Foreskin keratinocyte (primary cell): ENCODE measurements at places on chromosomes 2 and 18. TPM values are rescaled to one million over a fixed set of nuclear protein-coding genes. Genes with fewer than 3 reads are reported as not detected.

The AP1S3 gene
- total RNA-seq: 19.2 and 30.9 TPM in 2 replicates

The RUFY4 gene
- total RNA-seq: not detected in 2 replicates

DNA sequence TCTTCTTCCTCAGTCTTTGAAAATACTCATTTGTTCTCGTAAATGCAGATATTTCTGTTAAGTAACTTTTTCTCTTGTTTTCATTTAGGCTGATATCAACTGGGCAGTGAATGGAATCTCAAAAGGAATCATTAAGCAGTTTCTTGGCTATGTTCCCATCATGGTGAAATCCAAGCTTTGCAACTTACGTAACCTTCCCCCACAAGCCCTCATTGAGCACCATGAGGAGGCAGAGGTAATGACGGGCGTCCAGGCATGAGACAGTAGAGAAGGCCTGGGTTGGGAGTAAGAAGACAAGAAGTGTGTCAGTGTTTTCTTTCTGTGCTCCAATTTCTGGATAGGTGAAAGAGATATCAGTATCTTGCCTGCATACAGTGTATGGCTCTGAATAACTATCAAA, 5.1 kb downstream of the POLR1B start:
- DNase-seq: no peak

DNA sequence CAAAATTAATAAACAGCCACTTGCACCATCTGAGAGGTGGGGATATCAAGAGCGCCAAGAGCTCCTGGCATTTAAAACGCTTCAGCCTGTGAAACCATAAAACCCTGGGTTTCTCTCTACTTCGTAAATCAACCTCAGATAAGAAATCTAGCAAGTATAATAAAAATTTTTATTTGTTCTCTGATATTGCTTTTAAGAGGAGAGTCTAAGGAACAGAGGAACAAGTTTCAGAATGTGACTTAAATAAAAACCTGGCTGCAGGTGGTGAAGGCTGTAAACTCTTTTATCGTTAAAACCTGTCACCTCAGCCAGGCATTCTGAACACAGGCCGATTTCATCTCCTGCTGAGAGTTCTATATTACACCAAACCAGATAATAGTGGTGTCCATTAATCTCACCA, 9.9 kb downstream of the DYTN start:
- no peak for DNase-seq

DNA sequence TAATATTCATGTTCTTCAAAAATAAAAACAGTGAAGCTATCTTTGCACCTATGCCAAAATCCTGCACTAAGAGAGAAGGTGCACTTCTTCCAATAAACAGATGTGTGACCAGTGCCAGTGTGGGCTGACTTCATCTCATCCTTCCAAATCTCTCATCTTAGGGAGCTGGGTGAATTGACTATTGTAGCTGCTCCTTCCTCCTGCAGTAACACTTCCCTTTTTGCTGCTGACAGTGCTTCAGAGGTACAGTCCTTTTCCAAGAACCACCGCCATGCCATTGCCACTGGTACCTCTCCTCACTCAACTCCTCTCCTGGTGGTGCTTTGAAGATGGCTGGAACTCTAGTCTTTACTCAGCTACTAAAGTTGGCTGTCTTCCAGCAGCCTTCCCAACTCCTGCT, 42.1 kb upstream of the ARHGAP25 start:
- no peak for DNase-seq

DNA sequence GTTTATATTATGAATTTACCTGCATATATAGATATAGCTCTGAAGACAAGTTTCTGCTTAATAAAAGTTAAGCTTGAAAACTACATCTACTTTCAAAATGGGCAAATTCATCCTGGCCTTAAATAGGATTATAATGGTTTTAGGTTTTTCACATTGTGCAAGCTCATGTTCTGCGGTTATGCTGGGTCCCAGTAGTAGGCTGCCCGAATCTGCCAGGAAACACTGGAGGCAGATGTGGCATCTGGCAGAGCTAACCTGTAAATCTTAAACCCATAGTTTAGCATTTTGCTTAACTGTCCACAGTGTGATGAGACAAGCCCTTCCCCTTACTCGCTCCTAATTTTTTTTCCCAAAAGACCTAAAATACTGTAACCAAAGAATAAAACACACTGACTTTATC, 234.2 kb downstream of the TCF4 start:
- DNase-seq: no peak

DNA sequence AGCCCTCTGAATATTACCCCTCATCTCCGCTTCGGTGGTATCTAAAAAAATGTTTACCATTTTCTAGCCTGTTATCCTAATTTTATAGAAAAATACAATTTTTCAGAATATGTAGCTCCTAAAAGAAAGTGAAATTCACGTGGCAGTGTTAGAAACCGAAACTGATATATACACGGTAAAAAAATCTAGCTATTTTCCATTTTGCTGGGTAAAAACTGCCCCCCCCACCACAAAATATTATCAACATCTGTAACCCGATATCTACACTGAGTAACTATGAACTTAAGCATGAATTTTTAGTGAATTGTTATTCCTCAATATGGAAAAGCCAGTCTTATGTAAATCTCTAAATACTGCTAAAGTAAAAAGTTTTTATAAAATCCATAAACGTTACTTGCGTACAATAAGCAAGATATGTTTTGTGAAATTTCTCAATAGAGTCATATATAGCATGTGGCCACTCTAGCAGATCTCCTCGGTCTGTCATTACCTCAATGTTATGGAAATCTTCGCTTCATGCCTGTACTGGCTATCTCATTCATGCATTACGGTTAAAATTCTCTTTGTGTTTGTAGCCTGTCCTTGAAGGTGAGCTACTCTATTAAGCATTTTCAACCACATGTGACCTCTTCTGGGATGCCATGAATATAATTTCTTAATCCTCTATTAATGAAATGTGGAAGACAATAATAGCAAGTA, 524.2 kb downstream of the TRIB2 start:
- no peak for DNase-seq

The REG3G gene
- total RNA-seq: not detected in 2 replicates

DNA sequence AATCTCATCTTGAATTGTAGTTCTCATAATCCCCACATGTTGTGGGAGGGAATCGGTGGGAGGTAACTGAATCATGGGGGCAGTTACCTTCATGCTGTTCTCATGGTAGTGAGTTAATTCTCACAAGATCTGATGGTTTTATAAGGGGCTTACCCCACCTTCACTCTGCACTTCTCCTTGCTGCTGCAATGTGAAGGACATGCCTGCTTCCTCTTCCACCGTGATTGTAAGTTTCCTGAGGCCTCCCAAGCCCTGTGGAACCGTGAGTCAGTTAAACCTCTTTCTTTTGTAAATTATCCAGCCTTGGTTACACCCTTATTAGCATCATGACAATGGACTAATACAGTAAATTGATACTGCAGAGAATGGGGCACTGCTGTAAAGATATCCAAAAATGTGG, 57.9 kb downstream of the SCN7A start:
- no peak for DNase-seq

DNA sequence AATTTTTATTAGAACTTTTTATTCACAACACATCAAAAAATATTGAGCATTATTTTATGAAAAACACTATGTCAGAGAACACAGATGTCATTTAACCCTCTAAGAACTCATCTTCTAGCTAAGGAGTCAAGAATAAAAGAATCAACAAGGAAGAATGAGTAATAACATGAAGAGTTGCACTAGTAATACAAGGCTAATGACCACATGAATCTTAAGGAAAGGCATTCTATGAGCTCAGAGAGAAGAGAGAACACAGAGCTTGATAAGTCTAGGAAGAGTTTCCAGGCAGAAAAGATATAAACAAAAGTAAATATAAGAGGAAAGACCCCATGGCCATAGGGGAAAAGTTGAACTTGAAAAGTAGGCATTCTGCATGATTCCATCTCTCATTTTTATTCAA, 166.5 kb downstream of the MAIP1 start:
- DNase-seq: no peak

The MPP4 gene
- total RNA-seq: 0.88 and 1.3 TPM in 2 replicates

GRCh38 chr2:7525746-7526145, 608.5 kb downstream of the RNF144A start:
- DNase-seq: no peak

- peak; percentile 91 for DNase-seq
Observed at GRCh38 chr2:42132966-42133641, 36.0 kb upstream of the EML4 start.
